ENCODE measurements at places on chromosomes 4 and X.

DNA sequence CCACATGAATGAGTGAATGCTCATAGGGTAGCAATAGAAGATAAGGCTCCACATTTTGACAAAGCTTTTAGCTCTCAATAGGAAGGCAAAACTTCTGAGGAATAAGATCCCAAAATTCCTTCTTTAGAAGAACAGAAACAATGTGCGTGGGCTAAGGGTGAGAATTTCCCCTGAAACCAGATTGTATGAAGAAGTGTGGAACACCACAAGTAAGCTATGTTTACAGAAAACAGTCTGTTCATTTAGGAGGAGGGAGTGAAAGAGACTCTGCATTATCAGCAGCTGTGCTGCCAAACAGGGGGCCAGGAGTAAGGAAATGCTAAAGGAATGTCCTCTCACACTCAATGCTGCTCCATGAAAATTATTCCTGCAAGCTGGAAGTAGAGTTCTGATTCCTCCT is 851.6 kb downstream of the CENPC start:
- DNase-seq, result no peak

DNA sequence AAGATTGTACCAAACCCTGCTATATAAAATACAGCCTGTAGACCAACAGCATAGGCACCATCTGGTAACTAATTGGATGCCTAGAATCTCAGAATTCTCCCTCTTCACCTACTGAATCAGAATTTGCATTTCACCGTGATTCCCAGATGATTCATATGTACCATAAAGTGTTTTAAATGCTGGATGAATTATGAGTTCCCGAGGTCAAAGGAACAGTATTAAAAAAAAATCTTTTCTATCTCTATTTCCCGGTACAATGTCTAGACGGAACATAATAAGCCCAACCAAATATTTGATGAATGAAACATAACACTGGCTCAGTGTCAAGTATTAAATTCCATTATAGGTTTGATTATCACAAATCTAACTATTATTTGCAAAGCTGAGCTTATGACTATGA is 280.0 kb downstream of the ANKRD50 start:
- no peak for DNase-seq

DNA sequence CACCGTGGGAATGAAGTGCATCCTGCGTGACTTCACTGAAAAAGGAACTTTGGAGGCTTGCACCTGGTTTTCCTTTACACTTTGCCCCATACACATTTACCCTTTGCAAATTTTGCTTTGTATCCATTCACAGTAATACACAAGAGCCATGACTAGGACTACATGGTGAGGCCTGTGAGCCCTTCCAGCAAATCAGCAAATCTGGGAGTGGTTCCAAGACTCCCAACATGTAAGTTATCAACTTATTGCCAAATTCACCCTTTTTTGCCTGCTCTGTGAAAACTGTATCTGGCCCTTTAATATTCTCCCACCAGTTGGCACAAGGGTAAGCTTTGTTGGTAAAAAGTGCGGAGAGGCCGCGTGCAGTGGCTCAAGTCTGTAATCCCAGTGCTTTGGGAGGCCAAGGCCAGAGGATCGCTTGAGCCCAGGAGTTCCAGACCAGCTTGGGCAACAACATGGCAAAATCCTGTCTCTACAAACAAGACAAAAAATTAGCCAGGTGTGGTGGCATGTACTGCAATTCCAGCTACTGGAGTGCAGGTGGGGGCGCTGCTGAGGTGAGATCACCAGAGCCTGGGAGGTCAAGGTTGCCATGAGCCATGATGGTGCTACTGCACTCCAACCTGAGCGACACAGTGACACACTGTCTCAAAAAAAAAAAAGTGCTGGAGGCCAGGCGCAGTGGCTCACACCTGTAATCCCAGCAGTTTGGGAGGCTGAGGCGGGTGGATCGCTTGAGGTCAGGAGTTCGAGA is 5.0 kb downstream of the PRMT9 start:
- no peak for DNase-seq

GRCh38 chr4:8723222-8723980 is 130.8 kb downstream of the CPZ start:
- no peak for DNase-seq

GRCh38 chrX:9907645-9908387 is 59.3 kb upstream of the CLDN34 start:
- no peak for DNase-seq

DNA sequence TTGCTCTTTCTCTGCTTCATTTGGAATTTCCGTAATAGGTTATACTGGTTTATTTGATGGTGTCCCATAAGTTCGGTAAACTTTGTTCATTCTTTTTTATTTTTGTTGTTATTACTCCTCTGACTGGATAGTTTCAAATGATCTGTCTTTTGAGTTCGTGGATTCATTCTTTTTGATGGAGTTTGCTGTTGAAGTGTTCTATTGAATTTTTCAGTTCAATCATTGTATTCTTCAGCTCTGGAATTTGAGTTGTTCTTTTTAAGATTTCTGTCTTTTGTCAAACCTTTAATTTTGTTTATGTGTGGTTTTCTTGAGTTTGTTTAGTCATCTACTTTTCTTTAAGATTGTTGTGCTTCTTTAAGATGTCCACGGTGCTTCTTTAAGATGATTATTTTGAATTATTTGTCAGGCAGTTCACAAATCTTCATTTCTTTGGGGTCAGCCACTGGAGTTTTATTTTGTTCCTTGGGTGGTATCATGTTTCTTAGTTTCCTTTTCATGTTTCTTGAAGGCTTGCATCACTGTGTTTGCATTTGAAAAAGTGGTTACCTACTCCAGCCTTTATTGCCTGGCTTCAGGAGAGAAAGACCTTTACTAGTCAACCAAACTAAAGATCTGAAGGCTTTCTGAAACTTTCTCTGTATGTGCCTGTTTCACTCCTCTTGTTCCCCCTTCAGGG is 154.8 kb upstream of the ANXA3 start:
- no peak for DNase-seq

DNA sequence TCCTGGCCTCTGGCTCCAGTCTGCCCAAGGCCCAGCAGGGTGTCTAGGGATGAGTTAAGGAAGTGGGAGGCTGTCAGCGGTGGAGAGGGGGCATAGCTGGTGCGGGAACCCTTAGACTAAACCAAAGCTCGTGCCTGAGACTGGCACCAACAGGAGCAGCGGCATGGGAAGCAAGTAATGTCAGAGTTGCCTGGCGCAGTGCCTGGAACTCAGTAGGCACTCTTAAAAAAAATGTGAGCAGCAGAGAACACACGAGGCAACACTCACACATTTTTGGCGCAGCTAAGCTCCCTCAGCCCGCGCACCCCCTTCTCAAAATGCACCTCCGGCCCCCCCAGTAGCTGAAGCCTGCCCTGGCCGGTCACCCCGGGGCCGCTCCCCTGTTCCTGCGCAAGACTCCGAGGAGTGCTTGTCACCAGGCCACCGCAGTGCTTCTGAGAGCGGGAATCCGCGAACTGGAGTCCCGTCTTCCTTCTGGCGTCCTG is 583 bp downstream of the GABRE start:
- DNase-seq, result no peak

DNA sequence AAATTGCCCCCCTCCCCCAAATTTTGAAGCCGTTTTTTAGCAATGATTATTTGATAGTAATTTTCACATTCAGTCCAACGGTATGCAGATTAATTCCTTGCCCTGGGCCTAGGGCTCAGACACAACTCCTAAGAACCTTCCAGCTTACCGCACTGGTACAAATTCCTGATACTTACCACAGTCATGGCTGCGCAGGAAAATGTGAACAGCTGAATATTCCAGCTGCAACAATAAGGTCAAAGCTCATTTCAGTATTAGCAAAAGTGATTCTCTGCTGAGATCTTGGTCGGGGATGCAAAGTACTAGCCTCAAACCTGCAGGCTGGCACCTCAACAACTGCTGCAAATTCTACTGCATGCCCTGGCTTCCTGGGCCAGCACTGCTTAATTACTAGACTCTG is 3.0 kb downstream of the ATP11C start:
- no peak for DNase-seq

- no peak for DNase-seq
Observed at GRCh38 chr4:27293831-27294230, 433.2 kb downstream of the STIM2 start.

DNA sequence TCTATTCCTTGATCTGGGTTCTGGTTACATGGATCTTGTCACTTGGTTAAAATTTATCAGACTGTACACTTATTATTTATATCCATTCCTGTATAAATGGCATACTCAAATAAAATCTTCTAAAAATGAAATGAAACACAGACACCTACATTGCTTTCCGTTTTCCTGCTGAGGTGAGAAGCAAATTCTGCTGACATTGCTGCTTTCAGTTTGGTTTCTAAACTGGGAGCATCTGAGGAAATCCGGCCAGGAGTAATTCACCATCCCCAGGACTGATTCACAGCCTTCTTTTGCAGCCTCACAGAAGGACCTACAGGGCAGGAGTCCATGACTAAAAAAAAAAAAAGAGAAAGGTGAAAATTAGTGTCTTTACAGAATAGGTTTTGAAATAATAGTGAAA is 93.6 kb downstream of the CORIN start:
- no peak for DNase-seq

GRCh38 chr4:25096981-25097443 is 63.2 kb downstream of the SEPSECS start:
- DNase-seq, result no peak

DNA sequence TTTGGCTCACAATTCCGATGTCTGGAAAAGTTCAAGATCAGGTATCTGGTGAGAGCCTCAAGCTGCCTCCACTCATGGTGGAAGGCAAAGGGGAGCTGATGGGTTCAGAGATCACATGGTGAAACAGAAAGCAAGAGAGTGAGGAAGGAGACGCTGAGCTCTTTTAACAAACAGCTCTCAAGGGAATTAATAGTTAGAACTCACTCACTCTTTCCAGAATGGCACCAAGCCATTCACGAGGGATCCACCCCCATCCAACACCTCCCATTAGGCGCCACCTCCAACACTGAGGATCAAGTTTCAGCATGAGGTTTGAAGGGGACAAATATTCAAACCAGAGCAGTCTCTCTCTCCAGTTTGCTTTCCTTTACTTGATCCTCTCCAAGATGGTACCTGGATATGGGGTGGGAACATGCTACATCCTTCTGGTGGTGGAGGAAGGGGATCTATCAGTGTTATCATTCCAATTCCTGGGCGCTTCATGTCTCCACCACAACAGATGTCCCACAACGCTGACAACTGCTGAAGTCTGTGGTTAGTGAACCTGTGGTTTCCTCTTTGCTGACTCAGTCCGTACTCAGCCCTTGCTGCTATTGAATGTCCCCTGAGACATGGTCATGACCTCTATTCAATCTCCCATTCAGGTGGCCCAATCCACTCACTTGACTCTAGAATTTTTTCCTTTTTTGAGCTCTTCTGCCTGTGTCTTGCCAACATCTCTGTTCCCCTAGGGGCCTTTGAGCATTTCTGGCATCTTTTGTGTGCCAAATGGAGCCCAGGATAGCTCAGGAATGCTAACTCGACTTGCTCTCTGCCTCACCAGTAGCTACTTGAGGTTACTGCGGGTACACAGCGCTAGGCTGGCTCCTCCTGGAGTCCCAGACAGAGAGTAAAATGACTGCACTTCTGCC is 395.2 kb downstream of the MID1IP1 start:
- no peak for DNase-seq

Data from stimulated activated CD8-positive, alpha-beta memory T cell treated with anti-CD3 and anti-CD28 coated beads, Interleukin-7, amount 100 ng/mL, for 24 hours (primary cell).